NCI-H2107 (cell line): ENCODE measurements at places on chromosomes 16 and 17.

DNA sequence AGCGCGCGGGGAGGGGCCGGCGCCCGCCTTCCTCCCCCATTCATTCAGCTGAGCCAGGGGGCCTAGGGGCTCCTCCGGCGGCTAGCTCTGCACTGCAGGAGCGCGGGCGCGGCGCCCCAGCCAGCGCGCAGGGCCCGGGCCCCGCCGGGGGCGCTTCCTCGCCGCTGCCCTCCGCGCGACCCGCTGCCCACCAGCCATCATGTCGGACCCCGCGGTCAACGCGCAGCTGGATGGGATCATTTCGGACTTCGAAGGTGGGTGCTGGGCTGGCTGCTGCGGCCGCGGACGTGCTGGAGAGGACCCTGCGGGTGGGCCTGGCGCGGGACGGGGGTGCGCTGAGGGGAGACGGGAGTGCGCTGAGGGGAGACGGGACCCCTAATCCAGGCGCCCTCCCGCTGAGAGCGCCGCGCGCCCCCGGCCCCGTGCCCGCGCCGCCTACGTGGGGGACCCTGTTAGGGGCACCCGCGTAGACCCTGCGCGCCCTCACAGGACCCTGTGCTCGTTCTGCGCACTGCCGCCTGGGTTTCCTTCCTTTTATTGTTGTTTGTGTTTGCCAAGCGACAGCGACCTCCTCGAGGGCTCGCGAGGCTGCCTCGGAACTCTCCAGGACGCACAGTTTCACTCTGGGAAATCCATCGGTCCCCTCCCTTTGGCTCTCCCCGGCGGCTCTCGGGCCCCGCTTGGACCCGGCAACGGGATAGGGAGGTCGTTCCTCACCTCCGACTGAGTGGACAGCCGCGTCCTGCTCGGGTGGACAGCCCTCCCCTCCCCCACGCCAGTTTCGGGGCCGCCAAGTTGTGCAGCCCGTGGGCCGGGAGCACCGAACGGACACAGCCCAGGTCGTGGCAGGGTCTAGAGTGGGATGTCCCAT, 232.8 kb downstream of the SEC14L1 start:
- no peak for DNase-seq

- DNase-seq, result no peak
These were observed 182.0 kb downstream of the IRF8 start for GRCh38 chr16:86080982-86081381.

DNA sequence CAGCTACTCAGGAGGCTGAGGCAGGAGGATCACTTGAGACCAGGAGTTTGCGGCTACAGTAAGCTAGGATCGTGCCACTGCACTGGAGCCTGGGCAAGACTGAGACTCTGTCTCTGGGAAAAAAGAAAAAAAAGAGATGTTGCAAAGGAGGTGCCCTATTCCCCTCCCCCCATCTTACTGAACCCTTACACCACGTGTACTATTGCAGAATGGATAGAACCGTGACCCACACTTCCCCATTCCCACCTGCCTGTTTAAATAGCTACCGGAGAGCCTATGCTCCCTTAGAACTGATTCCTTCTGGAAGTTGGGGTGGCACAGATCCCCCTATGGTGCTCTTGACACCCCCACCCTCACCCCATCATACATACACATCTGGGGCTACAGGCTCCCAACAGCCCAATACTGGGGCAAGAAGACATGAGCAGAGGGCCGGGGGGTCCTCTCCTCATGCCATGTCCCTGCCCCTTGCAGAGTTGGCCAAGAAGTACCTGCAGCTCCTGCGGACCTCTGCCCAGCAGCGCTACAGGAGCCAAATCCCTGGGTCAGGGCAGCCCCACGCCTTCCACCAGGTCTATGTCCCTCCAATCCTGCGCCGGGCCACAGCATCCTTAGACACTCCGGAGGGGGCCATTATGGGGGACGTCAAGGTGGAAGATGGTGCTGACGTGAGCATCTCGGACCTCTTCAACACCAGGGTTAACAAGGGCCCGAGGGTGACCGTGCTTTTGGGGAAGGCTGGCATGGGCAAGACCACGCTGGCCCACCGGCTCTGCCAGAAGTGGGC, 35.7 kb downstream of the NLRC5 start:
- DNase-seq, result no peak

- DNase-seq, result no peak
These were observed 80.9 kb downstream of the CACNG3 start for GRCh38 chr16:24337013-24337412.

DNA sequence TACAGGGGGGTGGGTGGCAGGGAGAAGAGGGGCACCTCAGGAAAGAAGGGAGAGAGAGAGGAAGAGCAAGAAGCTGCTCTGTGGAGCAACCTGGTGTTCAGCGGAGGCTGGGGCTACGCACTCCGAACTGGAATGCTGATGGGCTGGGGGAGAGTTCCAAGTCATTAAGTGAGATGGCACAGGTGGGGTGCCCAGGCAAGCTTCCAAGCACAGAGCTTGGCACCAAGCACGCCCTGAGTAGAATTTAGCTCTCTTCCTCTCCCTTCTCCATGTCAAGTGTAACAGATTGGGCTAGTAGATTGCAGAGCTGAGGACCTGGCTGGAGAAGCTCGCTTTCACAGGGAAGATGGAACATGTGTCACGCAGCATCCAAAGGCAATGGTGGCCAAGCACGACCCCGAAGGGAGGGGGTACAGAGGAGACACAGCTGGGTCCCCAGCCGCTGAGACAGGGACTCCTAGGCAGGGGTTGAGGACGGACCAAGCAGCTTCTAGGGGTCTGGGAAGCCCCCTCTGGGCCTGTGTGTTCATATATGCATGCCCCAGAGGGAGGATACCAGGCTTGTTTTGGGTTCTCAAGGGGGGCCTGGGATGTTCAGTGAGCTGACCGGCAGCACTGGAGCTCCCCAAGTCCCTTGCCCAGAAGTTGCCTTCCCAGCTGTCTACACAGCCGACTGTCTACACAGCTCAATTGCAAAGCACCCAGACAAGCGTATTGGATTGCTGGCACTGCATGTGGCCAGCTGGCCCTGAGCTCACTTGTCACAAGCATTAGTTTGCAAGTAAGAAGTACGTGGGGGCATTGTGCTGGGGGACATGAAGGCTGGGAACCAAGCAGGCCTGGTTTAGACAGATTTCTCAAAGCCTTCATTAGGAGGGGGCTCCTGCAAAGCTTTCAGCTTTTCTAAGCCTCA, 247.8 kb downstream of the ENGASE start:
- DNase-seq, result no peak

DNA sequence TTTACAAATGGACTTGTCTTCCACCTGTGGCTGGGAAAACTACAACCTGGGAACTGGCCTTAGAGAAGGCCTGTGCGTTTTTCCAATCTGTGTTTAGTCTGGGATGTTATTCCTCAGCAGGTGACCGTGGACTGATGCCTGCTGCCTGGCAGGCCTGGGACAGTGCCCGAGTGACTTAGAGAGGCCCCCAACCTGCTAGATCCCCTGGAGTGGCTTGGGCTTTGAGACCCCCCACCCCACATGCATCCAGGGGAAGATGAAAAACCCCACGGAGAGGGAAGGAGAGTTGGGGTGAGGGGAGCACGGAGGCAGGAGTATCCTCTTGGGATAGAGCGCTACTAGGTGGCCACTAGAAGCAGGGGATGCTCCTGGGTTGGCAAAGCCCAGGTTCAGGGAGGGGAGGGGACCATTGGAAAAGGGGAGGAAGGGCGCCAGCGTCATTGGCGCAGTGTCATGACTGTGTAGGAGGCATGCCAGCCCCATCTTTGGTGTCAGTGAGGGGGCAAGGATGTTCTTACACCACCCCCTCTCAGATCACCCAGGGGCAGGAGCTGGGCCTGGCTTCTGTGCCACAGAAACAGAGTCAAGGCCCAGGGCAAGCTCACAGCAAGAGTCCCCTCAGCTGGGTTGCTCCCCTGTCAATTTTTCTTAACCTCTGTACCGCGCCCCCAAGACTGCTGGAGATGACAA, 54.1 kb downstream of the MEAK7 start:
- DNase-seq, result no peak

DNA sequence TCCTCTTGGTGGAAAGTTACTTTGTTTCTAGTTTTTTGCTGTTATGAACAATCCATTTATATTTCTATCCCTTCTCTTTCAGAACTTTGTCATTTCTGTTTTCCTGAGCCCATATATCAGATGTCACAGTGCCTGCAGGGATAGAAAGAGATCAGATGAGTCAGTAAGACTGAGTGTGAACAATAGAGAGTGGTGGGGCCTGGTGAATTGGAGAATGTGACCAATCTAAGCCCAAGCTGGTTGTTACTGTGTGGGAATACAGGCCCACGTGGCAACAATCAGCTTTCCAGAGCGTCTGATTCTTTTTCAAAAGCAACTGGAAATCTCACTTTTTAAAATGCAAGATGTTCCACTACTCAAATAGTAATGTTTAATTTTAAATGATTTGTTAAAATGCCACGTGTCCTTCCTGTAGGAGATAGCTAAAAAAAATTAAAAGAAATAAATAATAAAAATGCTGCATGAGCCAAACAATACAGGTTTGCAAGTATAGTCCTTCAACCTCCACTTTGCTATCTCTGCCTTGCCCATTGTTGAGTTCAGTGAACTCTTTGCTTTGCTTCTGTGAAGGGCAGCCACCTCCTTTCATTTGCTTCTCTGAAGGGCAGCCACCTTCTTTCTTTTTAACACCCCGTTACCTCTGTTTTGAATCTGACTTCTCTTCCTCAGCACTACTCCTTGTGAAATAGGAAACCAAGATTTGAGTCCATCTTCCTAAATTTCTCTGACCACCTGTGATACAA, 9.6 kb downstream of the DCTN5 start:
- no peak for DNase-seq

DNA sequence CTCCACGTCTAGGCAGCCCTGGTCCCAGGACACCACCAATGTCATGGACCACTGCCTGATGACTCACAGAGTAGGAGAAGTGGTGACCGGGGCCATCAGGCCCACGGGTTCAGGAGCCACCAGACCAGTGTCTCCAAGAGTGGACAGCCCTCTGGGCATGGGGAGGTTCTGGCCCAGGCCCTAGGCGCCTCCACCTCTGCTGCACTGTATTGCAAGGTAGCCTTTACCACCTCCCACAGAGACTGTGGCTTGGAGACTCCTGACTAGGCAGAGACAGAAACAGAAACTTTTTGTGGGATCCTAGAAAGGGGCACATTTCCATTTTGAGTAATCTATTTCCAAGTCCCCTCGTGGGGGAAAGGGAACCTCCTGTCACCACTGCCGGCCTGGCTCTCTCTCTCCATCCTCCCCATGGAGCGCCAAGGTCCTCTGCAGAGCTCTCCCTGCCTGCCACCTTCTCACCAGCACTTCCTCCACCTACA, 2.9 kb downstream of the CDIP1 start:
- DNase-seq, result no peak

GRCh38 chr17:28125526-28126378, 83.3 kb downstream of the NLK start:
- DNase-seq, result no peak

DNA sequence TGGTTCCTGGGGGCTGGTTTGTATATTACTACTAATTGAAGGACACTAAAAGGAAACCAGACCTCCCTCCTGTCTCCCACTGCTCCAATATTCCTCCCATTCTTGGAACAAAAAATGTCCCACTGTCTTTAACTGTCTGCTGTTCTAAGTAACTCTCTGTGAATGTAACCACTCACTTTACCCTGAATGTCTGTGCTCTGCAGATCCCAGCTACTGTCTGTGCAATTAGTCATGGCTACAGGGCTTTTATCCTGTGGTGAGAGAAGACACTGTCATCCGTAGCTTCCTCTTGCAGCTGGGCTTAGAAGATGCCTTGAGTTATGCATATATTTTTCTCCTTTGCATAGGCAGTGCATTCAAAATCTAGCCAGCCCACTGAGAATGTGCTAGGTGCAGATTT, 853.8 kb downstream of the CDH8 start:
- no peak for DNase-seq

DNA sequence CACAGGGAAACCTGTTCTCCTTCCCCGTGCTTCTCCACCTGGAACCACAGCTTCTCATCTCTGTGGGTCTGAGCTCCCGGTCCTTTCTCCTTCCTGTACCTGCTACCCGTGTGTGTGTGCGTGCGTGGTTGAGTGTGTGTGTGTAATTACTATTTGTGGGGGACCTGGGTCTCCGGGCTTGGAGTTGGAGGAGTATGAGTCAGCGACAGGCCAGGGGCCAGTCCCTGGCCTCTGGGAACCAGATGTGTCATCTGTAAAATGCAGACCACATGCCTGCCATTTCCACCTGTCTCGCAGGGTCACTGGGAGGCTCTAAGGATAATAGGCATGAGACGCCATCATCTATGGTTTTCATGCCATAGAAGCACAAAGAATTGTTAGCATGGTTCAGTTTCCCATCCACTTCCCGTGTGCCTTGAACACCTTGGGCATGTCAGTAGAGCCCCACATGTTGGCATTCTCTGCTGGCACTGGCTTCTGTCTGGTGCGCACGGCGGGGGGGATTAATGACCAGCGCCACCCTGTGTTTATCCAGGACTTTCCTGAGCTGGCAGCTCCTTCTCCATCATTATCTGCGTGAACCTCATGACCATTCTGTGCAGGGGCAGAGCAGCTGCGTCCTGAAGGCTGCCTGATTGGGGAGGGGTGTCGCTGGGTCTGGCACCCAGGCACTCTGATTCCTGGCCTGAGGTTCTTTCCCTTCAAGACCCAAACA, 1.5 kb downstream of the ZNF205 start:
- DNase-seq, result no peak

DNA sequence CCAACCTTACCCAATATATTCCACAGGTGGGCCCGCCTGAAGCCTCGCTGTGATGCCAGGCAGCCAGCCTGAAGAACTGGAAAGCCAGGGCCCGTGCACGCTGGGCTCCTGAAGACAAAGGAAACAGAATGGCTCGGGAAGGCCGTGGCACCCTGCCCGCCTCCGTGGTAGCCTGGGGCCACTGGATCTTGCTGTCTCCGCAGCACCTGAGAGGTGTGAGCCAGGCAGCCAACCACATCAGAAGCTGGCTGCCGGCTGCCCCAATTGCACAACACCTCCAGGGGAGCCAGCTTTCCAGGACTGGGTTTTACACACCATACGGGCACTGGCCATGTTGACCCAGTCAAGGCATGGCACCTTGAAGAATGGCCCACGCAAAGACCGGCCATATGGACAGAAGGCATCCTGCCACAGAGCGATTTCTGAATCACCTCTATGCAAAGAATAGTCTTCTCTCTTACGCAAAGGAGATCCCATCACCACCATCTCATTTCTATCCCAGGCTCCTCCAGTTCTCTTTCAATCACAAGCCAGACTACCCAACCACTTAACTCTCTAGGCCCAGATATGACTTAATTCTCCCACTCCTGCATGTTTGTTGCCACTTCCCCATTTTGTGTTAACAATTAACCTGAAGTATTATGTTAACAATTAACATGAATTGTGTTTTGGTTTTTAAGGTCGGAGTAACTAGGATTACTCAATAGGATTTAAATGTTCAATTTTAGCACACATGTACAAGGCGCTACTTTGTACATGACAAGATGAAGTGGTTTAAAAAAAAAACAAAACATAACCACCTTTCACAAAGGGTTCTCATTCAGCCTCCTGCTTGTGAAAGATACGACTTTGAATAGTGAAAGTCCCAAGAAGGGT, 32.1 kb downstream of the ZFHX3 start:
- DNase-seq, result no peak

DNA sequence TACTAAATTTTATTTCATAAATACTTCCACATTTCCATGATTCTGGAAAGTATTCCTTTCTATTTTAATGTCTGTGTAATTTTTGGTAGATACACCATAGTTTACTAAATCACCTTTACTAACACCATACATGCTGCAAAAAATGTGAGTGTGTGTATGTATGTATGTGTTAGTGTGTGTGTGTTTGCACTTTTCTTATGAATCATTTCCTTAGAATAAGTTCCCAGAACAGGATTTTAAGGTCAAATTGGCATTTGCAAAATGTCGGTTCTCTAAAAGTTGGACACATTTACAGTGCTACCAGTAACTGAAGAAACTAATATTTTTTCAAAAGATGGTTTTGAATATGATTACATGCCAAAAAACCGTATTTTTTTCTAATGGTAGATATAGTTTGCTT, 137.1 kb downstream of the CYB561 start:
- DNase-seq, result no peak
